Karpas-422 (cell line): ENCODE measurements at places on chromosomes 6 and 20. TPM values are rescaled to one million over a fixed set of nuclear protein-coding genes. Genes with fewer than 3 reads are reported as not detected.
A peak's percentile ranks its signal among the peaks of the same experiment; 100 is the strongest.

GRCh38 chr20:62165762-62166399 is 16.9 kb upstream of the MTG2 start:
- no peak for DNase-seq

DNA sequence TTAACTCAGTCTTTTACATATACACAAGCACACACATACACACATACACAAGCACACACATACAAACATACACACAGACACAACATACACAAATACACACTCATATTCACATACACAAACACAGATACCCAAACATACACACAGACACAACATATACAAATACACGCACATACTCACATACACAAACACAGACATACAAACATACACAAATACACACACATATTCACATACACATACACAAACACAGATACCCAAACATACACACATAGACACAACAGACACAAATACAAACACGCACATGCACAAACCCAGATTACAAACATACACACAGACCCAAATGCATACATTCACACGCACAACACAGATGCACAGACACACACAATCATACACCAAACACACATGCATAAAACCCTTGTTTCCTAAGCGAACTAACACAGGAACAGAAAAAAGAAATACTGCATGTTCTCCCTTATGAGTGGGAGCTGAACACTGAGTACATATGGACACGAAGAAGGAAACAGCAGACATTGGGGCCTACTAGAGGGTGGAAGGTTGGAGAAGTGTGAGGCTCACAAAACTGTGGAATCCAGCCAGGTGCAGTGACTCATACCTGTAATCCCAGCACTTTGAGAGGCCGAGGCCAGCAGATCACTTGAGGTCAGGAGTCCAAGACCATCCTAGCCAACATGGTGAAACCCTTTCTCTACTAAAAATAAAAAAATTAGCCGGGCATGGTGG is 34.2 kb downstream of the PIM1 start:
- DNase-seq, result no peak

GRCh38 chr20:49831022-49831769 is 18.6 kb downstream of the SLC9A8 start:
- no peak for DNase-seq

DNA sequence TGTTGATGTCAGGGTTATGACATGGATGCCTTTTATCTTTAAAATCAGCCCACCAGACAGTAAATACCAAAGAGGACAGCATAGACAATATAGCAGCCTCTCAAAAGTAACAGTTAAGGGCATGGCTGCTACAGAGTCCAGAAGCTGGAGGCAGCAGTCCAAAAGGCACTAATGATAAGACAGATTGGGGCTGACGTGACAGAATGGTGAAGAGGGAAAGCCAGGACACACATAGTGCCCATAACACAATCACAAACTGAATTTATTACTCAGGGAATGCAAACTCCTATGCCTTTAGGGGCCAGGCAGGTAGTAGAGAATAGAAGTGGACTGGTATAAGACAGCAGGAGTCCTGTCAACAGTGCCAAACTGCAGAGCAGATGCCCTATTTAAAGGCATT is 40.7 kb downstream of the TP53INP2 start:
- no peak for DNase-seq

- no peak for DNase-seq
Measured at GRCh38 chr6:123659960-123660748, 23.4 kb upstream of the TRDN start.

GRCh38 chr6:63306420-63306819 is 13.4 kb downstream of the LGSN start:
- no peak for DNase-seq

DNA sequence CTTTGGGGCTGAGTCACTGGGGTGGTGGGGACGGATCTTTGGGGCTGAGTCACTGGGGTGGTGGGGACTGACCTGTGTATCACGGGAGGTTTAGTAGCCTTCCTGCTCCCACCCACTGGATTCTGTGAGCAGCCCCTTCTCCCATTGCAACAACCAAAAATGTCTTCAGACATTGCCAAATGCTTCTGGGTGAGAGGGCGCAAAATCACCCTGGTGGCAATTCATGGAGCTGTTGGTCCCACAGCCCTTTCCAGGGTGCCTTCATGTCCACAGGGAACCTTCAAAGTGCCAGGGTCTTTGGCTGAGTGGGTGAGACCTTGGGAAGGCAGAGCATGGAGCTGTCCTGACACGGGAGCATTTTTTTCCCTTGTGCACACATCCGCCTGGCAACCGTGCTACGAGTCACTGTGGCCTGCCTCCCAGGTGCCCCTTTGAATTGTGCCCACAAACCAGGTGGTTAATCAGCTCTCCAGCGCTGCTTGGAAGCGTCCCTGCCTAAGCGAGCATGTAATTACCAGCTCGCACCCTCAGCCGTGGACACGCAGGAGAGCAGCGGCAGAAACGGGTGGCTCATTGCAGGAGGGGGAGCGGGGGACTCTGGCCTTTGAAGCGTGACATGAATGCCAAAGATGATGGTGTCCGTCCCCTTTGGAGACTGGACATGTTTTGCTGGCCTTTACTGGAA is 27.4 kb upstream of the APCDD1L start:
- no peak for DNase-seq

DNA sequence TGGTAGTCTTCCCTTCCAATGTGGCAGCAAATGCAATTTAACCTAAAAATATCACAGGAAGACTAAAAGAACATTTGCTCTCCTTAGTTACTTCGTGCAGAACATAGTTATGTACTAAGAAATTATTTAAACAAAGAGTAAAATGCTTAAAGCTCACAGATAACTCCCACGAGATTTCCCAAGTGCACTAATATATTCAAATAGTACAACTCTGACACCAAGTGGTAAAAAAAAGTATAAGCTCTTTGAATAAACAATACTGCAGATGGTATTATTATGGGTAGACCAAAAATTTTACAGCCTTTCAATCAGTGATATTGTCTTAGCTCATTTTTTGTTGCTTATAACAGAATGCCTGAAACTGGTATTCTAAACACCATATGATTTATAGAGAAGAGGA is 52.8 kb upstream of the FILIP1 start:
- DNase-seq, result peak; percentile 44

- no peak for DNase-seq
Measured at GRCh38 chr20:62758226-62758912, 37.9 kb upstream of the MRGBP start.

GRCh38 chr6:22332711-22333110 is 35.9 kb upstream of the PRL start:
- no peak for DNase-seq

DNA sequence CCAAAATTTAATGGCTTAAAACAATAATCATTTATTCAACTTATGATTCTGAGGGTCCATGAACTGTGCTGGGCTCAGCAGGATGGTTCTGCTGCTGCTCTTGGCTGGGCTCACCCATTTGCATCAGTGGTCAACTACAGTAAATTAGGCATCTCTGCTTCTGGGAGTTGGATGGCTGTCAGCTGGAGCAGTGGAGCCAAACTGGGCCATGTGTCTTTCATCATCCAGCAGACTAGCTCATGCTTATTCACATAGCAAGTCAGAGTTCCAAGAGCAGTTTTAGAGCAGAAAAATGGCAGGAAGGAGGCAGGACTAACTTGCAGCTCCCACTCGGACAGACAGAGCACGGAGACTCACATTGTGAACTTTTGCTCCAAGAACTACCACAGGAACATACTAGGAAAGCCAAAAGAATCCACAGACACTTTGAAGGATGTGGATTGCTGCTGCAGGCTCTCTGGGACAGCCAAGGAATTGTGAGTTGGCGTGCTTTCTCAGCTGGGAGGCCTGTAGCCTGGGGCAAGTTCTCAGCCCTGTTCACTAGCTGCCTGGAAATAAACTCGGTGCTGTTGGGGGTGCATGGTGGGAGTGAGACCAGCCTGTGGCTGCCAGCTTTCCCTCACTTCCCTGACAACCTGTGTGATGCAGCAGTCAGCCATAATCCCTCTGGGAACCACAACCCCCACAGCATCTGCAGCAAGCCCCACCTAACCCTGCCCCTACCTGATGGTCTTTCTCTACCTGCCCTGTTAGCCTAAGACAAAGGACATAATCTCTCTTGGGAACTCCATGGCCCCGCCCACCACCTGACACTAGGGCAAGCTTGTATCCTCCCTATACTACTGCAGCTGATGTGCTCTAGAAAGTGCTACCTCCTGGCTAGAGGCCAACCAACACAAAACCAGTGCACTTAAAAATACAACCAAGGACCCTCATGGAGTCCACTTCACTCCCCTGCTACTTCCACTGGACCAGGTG is 129.0 kb downstream of the JPH2 start:
- DNase-seq, result no peak

GRCh38 chr6:55997223-55997874 is 122.0 kb upstream of the BMP5 start:
- DNase-seq, result no peak

GRCh38 chr6:119683031-119683430 is 333.5 kb upstream of the MAN1A1 start:
- no peak for DNase-seq

DNA sequence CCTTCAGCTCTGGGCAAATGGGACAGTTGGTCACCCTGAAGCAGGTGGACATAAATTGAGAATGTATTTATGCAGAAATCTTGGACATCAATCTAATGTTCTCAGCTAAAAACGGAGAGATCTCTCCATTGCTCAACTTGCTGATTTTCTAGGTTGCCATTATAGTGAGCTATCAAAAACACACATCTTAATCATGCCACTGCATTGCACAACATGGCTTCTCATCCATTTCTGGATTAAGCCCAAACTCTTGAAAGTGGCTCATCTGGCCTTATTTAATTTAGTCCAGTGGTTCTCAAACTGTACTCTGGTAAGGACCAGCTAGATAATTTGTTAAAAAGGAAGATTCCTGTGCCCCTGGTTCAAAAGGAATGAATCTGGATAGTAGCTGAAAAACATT is 324.9 kb upstream of the CITED2 start:
- no peak for DNase-seq

DNA sequence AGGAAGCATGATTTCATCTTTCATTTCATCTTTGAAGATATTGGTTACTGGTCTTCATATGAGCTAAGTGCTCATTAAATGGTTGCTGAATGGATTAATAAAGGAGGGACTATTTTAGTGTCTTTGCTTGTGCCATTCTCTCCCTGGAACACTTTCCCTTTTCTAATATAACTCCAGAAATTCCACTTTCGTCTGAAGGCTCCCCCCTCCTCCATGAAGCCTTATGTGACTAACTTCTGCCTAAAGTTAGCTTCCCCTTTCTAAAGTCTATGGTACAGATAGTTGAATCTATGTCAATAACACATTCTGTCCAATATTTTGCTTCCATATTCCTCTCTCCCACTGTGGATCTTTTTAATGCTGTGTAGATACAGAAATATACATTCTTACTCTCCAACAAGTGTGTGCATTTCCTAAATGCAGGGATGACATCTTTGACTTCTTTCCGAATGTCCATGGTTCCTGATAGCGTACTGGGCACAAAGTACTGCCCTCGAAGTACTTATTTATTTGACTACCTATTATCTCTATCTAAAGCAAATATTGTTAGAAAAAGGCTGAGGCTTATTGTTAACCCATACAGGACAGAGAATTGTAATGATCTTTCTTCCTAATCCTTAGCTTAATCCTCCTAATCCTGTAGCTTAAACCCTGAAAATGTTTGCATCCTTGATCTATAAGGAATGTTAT is 84.7 kb upstream of the ELOVL5 start:
- DNase-seq, result no peak

DNA sequence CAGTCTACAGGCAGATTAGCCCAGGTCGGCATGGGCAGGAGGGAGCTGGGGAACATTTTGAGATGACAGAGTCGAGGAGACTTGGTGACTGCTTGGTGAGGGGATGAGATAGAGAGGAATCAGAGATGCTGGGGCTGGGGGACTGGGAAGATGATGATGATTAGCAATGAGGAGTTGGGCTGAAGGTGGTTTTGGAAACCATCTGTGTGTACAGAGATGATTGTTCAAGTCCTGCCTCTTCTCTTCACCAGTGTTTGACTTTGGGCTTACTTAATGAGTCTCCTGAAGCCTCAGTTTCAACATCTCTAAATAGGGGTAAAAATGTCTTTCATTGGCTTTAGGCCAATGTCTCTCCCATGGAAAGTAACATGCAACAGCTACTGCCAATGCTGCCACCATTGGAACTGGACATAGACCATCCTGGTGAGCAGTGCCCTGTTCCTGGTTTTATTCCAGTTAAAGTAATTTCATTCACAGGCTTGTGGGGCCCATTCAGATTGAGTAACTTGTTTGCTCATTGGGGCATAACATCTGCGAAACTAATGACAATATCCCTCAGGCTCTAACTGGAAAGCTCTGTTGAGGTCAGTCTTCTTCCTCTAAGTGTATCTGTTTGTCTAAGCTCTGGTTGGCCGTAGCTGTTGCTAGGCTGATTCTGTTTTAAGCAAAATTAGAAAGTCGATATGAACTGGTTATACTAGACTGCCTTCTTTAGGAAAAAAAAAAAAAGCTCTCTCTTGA is 99.1 kb downstream of the ARMC2 start:
- no peak for DNase-seq

- DNase-seq, result peak; percentile 94
Measured at GRCh38 chr6:28944412-28944865, 20.7 kb upstream of the TRIM27 start.

GRCh38 chr6:26624557-26624956 is 27.8 kb downstream of the ABT1 start:
- no peak for DNase-seq

DNA sequence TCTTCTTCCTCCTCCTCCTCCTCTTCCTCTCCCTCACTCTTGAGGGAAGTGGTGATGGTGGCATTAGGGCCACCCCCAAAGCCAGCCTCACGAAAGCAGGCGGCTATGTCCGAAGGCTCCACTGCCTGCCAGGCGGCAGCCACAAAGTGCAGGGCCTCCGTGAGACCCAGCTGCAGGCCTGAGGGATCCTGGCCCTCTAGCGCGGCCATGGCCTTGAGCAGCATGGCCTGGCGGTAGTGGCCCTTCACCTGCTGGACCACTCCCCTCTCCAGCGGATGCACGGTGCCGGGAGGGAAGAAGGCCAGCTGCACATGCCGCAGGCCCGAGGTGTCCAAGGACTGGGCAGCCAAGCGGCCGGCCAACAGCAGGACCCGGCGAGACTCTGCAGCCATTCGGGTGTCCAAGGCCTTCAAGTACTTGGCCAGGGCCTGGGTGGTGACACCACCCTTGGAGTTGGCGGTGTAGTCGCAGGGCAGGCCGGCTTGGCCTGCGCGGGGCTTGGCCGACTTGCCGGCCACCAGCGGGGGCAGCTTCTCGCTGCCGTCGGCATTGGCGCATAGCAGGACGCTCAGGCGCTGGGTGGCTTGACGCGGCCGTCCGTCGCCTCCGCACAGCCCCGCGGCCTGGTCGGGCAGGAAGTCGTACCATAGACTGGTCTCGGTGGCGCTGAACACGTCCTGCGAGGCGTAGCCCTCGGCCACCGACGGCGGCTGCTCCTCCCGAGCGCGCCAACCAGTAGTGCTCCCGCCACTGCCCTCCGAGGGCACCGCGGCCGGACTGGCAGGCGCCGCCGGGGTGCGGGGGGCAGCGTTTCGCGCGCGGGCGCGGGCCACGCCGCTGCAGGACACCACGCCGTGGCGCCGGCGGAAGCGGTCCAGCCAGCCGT is 1.1 kb downstream of the CENPB start:
- no peak for DNase-seq

Gene OTOR
- not detected in 2 replicates for total RNA-seq

Gene PRND
- total RNA-seq, result not detected in 2 replicates

Gene GCLC
- 11.6 and 20.3 TPM in 2 replicates for total RNA-seq

Gene TSHZ2
- total RNA-seq, result 0.11 TPM in 1 of 2 replicates, not detected in the other

Gene CYP39A1
- total RNA-seq, result 8.2 and 15.4 TPM in 2 replicates

Gene PTK7
- total RNA-seq, result 3.3 and 5.3 TPM in 2 replicates

Gene BPIFB1
- not detected in 2 replicates for total RNA-seq

Gene SLC13A3
- not detected in 2 replicates for total RNA-seq

Gene LINC00237
- 0.14 TPM in 1 of 2 replicates, not detected in the other for total RNA-seq

Gene MATN4
- not detected in 2 replicates for total RNA-seq

Gene SASH1
- total RNA-seq, result 0.15 and 2.4 TPM in 2 replicates

Gene ZNF451
- 48.1 and 92.3 TPM in 2 replicates for total RNA-seq

Gene NT5E
- total RNA-seq, result not detected in 2 replicates

Gene TINAG
- total RNA-seq, result not detected in 2 replicates
